Astrocyte of the hippocampus (primary cell): ENCODE measurements at places on chromosomes 3 and 15.

GRCh38 chr3:47156396-47156795 is 7.5 kb downstream of the SETD2 start:
- no peak for DNase-seq

GRCh38 chr3:149462051-149462450 is 12.4 kb upstream of the TM4SF4 start:
- DNase-seq: no peak

GRCh38 chr3:189573004-189573403 is 58.2 kb upstream of the TP63 start:
- peak; percentile 42 for DNase-seq

DNA sequence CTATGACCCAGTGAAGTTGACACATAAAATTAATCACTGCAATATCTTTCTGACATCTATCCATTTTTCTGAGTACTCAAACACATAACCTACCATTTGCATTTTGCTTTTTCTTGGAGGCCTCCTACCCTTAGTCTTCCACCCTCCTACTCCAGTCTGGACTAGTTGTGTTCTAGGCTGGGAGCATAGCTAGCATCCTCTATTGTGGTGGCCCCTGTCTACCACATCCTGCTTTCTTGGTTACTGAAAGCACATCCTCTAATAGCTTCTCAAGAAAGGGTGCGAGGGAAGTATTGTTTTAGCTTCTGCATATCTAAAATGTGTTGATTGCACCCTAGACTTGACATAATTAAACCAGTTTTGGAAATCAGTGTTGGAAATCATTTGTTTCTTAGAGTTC is 176.5 kb downstream of the THSD4 start:
- no peak for DNase-seq

- no peak for DNase-seq
These were observed 9.5 kb downstream of the PARP14 start for GRCh38 chr3:122690096-122690495.

DNA sequence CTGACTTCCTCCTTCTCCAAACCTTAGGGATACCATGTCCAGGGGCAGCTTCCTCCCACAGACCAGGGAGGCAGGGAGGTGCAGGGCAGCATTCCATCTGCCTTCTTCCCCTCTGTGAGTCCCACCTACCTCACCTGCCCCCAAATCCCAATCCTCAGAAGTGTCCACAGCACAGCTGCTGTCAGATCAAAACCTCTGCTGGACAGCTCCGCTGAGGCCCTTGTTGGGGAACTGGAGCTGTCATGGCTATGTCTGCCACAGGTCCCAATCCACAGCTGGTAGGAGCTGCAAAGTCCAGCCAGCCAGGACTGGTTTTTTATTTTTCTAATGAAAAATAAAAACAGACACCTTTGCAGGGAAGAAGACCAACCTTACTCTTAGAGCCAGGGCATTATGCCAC is 40.7 kb upstream of the TBC1D21 start:
- peak; percentile 22 for DNase-seq

GRCh38 chr15:90550919-90551318 is 21.2 kb downstream of the CRTC3 start:
- no peak for DNase-seq

GRCh38 chr3:196700801-196701200 is 11.2 kb downstream of the CEP19 start:
- no peak for DNase-seq

DNA sequence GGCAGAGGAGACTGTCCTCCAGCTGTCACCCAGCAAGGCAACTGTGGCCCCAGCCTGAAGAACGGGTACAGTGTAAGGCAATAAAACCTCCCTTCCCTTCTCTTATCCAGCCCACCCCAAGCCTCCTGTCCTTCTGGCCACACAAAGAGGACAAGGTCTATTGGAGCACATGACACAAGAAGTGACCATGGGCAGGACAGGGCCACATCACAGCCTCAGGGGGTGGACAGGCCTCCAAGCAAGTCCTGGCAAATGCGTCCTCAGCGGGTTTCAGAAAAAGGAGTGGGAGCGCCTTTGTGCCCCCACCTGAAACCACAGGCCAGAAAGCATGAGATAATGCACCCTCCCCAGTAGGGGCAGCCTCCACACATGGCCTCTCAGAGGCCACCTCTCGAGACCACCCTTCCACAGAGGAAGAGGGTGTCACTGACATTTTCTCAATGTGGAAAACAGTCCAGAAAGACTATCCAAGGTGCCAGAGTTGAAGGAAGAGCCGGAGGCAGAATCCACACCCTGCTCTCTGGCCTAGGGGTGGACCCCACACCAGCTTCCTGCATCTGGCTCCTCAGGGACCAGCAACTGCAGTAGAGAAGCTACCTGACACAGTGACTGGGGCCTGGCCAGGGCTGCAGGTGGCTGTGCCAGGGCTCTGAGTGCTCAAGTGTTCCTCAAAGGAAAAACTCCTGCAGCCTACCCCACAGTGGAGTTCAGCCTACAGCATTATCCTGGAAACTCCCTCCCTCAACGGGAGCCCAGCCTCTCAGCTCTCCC is 43.9 kb downstream of the CCDC12 start:
- no peak for DNase-seq

- DNase-seq: no peak
These were observed 243.5 kb downstream of the MFSD1 start for GRCh38 chr3:159045279-159045885.

DNA sequence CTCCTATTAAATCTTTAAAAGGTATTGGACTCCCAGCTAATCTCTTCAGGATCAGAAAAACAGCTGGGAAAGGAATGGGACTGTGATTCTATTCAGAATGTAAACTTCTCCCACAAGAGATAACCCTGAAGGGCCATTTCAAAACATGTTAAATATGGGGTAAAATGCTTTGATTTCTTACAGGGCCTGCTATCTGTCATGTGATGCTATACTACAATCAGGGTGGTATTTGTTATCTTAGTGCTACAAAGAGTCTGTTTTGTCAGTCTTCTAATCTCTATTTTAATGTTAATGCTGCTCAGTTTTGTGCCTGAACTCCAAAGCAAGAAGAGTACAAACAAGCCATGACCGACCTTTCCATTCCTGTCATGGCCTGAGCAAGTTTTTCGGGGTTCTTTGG is 186.9 kb downstream of the TBC1D5 start:
- DNase-seq: no peak

- peak; percentile 17 for DNase-seq
These were observed 16.1 kb downstream of the FGF7 start for GRCh38 chr15:49438962-49439631.

DNA sequence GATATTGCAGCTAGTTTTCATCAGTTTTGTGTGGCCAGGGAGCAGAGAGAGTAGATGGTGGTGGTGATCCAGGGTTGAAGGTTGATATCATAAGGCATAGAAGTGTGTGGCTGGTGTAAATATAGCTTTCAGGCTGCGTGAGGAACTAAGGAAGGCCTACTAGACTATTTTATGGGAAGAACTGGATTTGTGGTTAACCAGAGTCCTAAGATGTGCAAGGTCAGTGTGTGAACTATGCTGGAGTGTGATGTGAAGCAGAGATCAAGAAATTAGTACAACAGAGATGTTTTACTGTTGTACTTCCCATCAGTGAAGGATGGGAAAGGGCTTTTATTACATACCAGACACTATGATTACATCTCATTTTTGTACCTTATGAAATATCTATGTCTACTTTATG is 41.5 kb downstream of the MAPK6 start:
- DNase-seq: no peak

DNA sequence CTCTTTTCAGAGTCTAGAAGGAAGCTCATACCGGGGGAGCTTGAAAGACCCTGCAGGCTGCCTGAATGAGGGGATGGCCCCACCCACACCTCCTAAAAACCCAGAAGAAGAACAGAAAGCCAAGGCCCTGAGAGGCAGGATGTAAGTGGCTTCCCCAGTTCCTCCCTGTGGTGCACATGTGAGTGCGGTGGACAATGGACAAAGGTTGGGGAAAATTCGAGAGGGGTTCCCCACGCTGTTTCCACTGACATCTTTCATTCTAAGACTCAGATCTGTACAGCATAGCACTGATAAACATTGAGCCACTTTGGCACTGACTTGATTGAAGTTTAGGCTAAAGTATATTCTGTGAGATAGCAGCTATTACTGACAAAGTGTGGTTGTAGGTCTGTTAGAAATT is 79.5 kb upstream of the UMPS start:
- DNase-seq: no peak

GRCh38 chr3:2993736-2994135 is 116.4 kb downstream of the IL5RA start:
- DNase-seq: no peak

- no peak for DNase-seq
These were observed 6.8 kb upstream of the RTP2 start for GRCh38 chr3:187709155-187709554.

GRCh38 chr3:160200353-160200752 is 24.9 kb upstream of the C3orf80 start:
- DNase-seq: no peak

- DNase-seq: peak; percentile 60
These were observed 753 bp downstream of the EPHB1 start for GRCh38 chr3:134795746-134796280.

- peak; percentile 40 for DNase-seq
These were observed 887.4 kb downstream of the FHIT start for GRCh38 chr3:60363817-60364216.

GRCh38 chr15:66153549-66154415 is 99.8 kb downstream of the MEGF11 start:
- no peak for DNase-seq

- peak; percentile 64 for DNase-seq
These were observed 32.9 kb downstream of the ALCAM start for GRCh38 chr3:105399611-105400010.

DNA sequence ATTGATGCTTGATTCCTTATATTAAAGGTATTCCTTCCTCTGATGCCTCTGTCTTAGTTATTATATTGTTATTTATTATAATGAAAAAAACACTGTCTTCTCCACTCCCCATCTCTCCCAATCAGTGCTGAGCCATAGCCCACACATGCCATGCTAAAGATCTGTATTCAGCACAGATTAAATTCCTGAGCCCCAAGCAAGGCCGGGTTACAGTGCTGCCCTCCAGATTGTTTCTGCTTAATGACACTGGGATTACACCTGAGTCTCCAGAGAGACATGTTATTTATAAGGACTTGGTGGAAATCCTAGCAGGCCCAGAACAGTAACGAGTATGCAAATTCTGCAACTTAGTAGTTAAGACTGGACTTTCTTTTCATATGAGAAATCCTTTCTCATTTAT is 305.9 kb upstream of the UMPS start:
- DNase-seq: no peak

DNA sequence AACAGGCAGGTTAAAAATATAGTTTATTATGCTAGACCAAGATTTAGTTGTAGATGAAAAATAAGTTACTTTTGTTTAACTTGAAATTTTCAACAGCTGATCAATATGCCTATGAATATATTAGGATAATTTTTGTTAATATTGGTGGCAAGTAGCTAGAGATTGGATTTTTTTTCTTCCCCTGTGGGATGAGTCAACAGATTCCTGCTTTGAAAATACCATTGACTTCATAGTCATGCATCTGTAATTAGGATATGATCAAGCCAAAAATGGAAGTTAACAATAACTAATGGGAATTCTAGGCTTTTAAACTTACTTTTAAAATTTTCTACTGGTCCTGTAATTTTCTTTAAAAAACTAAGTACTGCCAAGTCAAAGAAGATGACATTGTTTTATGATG is 211.7 kb downstream of the ZIC1 start:
- peak; percentile 45 for DNase-seq

- peak; percentile 88 for DNase-seq
These were observed 86.6 kb downstream of the LINGO1 start for GRCh38 chr15:77546050-77546501.

- no peak for DNase-seq
These were observed 18.8 kb upstream of the JMJD7 start for GRCh38 chr15:41809121-41809520.

DNA sequence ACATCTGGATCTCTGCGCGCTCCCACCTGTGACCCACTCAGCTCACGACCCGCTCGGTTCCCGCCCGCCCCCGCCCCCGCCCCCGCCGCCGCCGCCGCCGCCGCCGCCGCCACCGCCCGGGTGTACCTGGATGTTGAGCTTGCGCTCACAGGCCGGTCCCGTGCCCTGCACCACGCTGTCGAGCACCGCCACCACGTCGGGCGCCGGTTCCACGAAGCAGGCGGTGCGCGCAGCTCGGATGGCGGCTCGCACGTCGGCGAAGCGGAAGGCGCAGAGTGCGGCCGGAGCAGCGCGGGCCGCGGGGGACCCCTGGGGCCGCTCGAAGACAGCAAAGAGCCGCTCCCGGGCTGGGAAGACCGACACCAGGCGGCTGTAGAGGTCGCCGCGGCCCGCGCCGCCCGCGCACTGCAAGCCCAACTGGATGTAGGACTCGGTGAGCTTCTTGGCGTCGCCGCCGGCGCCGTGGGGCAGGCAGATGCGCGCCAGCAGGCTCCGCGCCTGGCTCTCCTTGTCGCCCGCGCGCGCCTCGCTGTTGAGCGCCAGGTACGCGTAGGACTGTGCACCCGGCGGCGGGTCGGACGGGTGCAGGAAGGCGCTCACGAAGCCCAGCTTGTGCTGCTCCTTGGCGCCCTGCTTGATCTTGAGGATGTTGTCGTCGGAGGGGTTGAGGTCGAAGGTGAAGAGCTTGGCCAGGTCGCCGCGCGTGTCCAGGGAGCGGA is 1.1 kb downstream of the PLXND1 start:
- DNase-seq: peak; percentile 78

GRCh38 chr3:99780749-99781148 is 36.9 kb upstream of the CMSS1 start:
- peak; percentile 74 for DNase-seq

- DNase-seq: no peak
These were observed 284.0 kb downstream of the SQOR start for GRCh38 chr15:45918839-45919238.

DNA sequence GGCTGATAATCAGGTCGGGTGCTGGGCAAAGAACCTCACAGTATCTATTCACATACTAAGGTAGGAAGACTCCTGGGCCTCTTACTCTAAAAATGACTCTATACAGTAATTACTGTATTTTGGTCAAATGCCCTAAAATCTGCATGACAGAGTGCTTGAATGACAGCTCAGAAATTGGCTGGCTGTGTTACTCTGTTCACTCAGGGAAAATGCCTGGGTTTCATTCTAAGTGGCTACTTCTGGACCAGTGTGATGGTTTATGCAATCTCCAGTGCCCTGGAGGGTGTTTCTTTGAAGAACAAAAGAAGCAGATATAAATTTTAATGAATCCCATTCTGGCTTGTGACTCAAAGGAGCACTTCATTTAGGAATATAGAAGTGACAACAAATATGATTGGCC is 2.2 kb downstream of the GABRR3 start:
- no peak for DNase-seq

- DNase-seq: no peak
These were observed 191.4 kb downstream of the THRB start for GRCh38 chr3:24303057-24303754.

GRCh38 chr3:51896607-51897305 is 6.4 kb downstream of the IQCF1 start:
- no peak for DNase-seq

GRCh38 chr3:142445816-142446254 is 2.0 kb downstream of the XRN1 start:
- DNase-seq: peak; percentile 8
